Left renal cortex interstitium (tissue), 4 donors: ENCODE measurements at places on chromosomes 12 and 14. TPM values are rescaled to one million over a fixed set of nuclear protein-coding genes. Genes with fewer than 3 reads are reported as not detected.
A peak's percentile ranks its signal among the peaks of the same experiment; 100 is the strongest.

GRCh38 chr12:9132008-9132535 is 16.4 kb upstream of the A2M start:
- no peak for DNase-seq

GRCh38 chr14:33347796-33348195 is 409.1 kb downstream of the NPAS3 start:
- no peak for DNase-seq

DNA sequence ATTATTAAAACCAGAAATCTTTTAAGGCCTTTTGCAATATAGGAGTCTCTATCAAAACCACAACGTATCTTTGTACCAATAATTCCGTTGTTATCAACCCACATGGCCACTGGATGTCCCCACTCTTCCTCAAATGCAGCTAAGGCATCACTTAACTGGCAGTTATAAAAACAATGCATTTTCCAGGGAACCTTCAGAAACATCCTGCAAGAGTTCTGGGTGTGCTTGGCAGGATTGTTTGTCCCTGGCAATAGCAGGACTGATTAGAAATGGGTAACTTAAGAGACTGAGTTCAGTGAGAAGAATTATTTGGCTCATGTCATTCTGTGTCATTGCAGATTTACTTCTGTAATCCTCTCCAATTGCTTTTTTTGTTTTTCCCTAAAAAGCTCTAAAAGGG is 112.0 kb downstream of the SLC15A5 start:
- DNase-seq = no peak

DNA sequence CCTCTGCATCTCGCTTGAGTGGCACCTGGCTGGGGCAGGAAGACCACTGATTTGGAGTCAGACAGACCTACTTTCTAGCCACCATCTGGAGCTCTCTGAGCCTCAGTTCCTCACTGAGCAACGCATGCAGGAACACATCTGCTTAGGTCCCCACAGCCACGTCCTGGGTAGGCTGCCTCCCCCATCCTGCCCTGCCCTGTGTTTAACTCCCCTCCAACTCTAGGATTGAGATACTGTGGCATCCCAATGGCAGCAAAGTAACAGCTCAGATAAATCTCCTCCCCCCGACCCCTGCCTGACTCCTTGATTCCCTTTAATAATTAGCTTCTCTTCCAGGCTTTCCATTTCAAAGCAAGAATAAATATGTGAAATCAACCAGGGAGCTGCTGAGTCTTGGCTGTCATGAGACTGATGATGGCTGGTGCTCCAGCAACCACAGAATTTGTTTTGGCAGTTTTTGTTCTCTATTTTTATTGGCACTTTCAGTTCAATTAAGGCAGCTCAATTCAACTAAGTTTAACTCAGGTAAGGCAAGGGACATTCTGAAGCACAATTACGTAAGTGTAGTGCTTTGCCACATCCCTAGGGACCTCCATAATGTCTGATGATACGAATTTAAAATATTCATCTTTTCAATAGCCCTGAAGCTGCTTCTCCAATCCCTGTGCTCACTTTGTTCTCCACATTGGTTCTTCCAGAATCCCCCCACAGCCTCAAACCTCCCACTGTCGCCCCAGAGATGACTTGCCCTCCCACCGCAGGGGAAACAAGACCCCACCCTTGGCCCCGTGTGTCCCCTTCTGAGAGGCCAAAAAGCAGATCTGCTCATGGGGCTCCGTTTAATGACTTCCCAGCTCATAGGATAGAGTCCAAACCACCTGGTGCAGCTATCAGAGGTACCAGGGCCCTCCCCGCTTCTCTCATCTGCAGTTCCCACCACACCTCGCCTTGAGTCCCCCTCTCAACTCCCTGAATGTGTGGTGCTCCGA is 58.2 kb downstream of the ESR2 start:
- DNase-seq = no peak

DNA sequence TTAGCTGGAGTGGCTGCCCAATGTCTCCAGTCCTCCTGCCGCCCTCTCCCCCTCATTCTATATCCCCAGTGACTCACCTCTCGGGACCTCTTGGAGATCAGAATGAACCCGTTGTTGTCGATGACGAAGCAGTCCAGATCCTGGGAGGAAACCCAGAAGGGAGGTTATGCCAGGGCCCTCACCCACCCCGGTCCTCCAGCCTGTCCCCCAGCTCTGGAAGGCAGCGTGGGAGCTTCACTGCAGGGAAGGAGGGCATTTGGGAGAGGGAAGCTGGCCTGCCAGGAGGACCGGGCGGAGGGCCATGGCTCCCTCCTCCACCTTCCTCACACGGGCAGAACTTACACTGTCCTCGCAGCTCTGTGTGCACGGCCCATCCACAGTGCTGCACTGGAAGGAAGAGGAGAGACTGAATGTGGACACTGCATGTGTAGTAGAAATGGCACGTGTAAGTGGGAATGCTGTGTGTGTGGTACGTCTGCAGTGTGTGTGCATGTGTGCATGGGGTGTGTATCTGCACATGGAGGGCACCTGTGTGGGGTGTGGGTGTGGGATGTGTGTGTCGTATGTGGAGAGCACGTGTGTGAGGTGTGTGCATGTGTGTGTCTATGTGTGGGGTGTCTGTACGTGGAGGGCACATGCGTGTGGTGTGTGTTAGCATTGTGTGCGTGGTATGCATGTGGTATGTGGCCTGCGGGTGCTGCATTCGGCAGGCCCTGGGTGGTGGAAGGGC is 10.0 kb upstream of the LRTM2 start:
- DNase-seq = no peak

- no peak for DNase-seq
Measured at GRCh38 chr14:29311983-29312382, 545.4 kb downstream of the FOXG1 start.

GRCh38 chr14:32329690-32330285 is 690 bp downstream of the AKAP6 start:
- no peak for DNase-seq

DNA sequence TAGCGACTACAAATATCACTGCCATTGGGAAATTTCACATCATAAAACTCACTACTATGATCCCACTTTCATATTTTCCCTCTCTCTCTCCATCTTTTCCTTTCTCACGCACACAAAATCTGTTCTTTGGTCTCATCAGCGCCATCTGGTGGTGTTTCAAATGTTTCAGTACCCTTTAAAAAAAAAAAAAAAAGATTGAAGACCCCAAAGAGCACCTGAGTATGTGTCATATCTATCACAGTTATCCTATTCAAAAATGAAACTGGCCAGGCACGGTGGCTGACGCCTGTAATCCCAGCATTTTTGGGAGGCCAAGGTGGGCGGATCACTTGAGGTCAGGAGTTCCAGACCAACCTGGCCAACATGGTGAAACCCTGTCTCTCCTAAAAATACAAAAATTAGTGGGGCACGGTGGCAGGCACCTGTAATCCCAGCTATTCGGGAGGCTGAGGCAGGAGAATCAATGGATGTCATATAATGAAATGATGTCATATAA is 72.4 kb downstream of the TTC9 start:
- DNase-seq = peak; percentile 41

DNA sequence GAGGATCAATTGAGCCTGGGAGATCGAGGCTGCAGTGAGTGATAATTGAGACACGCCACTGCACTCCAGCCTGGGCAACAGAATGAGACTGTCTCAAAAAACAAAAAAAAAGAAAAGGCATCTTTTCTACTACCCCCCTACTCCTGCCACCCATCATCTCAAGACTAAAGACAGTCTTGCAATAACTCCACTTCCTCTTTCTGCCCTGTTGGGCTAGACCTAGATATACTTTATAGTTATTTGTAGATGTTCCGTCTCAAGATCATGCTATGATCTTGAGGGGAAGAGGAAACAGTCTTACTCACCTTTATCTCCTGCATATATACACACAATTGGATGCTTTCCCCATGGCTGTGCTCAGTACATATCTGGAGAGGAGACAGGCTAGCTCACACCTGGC is 12.1 kb upstream of the ESPL1 start:
- DNase-seq = no peak

GRCh38 chr14:101199028-101199770 is 295.7 kb upstream of the RTL1 start:
- no peak for DNase-seq

DNA sequence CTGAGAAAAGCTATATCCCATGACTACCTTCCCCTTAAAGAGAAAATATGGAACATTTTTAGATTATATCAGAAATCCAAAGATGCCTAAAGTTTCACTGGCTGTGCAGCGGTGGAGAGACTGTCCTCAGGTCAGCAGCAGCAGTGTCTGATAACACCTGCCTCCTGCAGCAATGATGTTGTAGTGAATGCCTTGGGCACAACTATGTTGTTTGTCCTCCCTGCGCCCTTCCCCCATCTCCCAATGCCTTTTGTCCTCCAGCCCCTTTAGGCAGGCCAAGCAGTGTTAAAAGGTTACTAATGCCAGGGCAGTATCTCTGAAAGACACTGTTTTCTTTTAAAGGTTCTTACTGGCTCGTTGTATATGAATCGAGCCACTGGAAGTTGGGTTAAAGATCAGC is 13.2 kb downstream of the RTRAF start:
- DNase-seq = no peak

GRCh38 chr14:37230551-37231194 is 32.9 kb downstream of the MIPOL1 start:
- DNase-seq = peak; percentile 25

GRCh38 chr14:34181338-34181737 is 230.5 kb upstream of the EGLN3 start:
- DNase-seq = no peak

Gene IL31
- polyA plus RNA-seq = not detected

Gene GPR84
- polyA plus RNA-seq = 0.18 TPM

Gene AQP6
- polyA plus RNA-seq = 21.9 TPM

Gene CATSPERB
- 0.88 TPM for polyA plus RNA-seq
